CD4-positive, alpha-beta T cell treated with Interleukin-10 for 1 hour (primary cell): ENCODE measurements at places on chromosomes 16 and 17.
A peak's percentile ranks its signal among the peaks of the same experiment; 100 is the strongest.

DNA sequence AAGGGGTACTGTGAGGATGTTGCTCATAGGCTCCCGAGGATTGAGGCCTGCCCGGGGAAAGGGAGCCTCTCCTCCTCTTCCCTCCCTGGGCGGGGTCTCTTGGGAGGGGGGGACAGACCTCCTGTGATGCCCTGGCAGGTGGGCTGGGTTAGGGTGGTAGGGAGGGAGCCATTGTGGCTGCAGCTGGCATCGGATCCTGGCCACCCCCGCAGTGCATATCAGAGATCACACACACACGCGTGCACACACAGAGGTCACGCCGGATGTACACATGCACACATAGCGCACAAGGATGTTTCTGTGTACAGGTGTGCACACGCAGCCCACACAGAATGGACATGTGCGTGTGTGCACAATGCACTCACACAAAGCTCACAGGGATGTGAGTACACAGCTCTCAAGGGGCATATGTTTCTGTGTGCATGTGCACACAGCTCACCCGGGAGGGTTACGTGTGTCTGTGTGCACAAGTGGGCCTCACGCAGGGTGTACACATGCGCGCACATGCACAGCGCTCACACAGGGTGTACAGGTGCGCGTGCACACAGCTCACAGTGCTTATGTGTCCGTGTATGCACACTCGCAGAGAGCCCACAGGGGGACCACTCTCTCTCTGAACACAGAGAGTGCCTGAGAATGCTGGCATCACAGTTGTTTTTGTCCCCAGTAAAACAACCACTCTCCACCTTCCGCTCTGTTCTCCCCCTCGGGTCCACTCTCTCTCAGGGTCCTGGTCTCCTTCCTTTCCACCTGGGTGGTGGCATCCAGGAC, 2.4 kb downstream of the GJD3 start:
- no peak for DNase-seq

DNA sequence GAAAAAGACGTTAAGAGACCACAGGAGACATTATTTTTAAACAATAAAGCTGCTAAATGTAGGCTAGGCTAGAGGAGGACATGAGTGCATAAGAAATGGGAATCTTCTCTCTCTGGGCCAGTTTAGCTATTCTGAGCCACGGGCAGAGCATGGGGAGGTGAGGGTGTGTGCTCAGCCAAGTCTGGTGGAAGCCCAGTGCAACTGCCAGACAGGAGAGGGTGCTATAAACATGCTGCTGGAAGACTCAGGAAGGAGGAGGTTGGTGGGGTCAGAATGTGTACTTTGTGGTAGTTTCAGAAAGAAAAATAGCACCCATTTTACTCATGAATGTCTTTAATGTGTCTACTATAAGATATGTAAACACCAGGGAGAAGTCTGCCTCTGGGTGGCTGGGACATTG, 5.9 kb upstream of the SDK2 start:
- no peak for DNase-seq

DNA sequence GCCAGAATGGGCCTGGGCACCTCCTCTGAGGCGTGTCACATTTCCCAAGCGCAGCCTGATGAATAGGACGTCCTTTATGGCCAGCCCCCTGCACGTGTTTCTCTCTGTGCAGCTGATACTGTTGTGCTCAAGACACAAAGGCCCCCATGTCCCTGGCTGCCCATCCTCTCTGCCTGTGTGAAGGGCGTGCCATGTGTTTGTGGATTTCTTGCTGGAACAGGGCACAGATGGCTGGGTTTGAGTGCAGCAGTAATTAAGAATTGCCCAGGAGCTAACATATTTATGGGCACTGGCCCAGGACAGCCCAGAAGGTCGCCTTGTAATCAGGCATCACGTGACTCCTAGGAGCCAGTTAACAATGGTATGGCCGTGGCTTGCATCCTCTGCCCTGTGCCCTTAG, 181.1 kb downstream of the CCDC182 start:
- DNase-seq: no peak

GRCh38 chr16:88631384-88631783, 7.0 kb upstream of the IL17C start:
- DNase-seq: no peak

DNA sequence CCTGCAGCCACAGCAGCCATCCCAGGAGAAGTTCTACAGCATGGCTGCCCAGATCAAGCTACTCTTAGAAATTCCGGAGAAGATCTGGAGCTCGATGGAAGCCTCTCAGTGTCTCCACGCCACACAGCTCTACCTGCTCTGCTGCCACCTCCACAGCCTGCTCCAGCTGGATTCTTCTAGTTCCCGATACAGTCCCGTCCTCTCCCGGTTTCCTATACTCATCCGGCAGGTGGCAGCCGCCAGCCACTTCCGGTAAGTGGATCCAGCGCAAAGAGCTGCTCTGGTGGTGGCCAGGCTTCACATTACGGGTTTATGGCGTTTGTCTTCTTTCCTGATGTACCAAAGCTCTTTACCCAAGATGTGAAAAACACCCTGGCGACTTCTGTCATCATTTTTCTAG, 3.6 kb downstream of the COG1 start:
- no peak for DNase-seq

- no peak for DNase-seq
Measured at GRCh38 chr16:79409978-79410377, 190.6 kb downstream of the MAF start.

DNA sequence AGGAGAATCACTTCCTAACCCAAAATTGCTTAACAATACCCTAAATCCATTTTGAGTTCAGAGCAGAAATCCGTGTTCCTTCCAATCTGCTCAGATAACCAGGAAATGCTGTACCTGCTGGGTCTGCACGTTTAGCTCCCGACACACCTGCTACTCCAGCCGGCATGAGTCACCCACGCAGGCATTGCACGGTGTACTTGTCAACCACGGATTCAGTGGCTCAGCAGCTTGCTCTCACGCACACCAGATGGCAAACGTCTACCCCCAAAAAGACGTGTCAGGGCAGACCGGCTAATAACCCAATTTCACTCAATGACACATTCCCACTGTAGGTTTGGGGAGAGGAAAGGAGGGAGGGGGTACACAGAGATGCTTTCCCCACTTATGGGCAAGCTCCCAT, 468.1 kb downstream of the SOX9 start:
- peak; percentile 6 for DNase-seq

DNA sequence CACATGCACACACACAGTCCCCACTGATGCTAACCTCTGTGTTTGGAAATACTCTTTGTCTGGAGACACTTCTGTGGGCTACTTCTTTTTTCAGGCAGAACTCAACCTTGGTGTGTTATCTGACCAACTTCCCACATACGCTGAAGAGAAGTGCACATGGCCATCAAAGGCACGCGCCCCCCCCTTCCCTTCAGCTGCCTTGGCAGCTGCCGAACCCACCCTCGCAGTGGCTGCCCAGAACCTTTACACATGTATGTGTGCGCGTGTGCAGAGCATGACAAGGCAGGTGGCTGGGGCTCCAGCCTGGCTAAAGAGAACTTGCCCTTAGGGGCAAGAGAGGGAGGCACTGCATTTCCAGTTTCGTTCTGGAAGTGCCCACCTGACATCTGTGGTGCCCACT, 3.9 kb downstream of the RAPGEFL1 start:
- no peak for DNase-seq

DNA sequence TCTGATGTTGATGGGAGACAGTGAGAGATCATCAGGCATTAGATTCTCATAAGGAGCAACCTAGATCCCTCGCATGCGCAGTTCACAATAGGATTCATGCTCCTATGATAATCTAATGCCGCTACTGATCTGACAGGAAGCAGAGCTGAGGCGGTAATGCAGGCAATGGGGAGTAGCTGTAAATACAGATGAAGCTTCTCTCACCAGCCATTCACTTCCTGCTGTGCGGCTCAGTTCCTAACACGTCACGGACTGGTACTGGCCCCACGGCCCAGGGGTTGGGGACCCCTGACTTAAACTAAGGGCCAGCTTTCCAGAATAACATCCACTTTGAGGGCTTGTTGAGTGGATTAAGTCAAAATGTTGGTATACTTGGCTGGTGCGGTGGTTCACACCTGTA, 2.6 kb upstream of the TMEM219 start:
- DNase-seq: no peak

GRCh38 chr16:81070979-81071378, 6.1 kb downstream of the C16orf46 start:
- DNase-seq: no peak

- DNase-seq: no peak
Measured at GRCh38 chr17:32331243-32332040, 10.5 kb downstream of the C17orf75 start.

GRCh38 chr17:79586131-79586530, 24.7 kb downstream of the RBFOX3 start:
- no peak for DNase-seq

DNA sequence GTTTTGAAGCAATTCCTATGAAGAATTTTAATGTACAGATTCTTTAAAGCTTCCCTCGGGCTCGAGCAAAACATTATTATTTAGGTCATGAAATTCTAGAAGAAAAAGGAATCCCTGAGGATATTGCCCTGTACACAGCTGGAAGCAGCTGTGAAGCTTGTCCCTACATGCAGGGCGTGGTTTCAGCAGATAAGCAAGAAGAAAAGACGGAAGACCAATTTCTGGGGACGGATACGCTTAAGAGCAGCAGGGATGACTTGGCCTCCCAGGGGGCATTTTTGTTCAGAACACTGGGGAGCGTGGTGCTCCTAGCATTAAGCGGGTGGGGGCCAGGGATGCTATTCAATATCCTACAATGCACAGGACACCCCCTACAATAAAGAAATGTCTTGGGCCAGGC, 34.3 kb downstream of the LITAF start:
- DNase-seq: no peak

DNA sequence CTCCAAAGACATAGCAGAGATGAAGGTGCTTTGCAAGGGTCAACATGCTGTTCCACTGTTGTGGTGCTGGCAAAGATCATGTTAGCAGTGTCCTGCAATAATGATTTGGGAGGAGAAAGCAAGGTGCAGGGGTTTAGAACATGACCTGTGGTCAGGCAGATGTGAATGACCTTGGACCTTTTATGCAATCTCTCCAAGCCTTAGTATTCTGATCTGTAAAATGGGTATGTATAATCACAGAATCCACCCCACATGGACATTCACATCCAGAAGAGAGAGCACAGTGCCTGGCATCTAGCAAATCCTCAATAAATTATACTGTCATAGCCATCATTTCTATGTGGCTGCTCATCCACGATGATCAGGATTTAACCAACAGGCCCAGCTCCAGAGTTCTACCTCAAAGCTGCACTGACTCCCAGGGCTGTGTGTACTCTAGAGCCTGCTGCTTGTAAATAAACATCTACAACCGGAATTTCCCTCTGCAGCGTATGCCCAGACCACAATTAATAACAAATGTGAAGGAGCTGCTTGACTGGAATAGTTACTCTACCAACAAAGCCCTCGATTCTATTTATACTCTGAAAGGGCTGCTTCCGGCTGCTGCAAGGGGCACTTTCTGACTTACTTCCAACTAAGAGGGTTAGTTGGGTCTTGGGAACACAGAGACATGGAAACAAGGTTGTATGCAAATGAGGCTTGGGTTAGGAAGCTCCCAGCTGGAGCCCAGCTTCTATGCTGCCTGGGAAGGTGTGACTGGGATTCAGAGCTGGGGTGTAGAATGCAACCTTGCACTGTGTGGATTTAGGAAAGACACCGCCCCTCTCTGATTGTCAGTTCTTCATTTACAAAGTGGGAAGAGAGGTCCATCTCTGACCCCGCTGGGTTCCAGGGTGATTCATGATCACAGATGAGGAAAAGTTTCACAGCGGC, 265.2 kb downstream of the XYLT1 start:
- no peak for DNase-seq

- DNase-seq: no peak
Measured at GRCh38 chr16:74607310-74607961, 522 bp upstream of the GLG1 start.

DNA sequence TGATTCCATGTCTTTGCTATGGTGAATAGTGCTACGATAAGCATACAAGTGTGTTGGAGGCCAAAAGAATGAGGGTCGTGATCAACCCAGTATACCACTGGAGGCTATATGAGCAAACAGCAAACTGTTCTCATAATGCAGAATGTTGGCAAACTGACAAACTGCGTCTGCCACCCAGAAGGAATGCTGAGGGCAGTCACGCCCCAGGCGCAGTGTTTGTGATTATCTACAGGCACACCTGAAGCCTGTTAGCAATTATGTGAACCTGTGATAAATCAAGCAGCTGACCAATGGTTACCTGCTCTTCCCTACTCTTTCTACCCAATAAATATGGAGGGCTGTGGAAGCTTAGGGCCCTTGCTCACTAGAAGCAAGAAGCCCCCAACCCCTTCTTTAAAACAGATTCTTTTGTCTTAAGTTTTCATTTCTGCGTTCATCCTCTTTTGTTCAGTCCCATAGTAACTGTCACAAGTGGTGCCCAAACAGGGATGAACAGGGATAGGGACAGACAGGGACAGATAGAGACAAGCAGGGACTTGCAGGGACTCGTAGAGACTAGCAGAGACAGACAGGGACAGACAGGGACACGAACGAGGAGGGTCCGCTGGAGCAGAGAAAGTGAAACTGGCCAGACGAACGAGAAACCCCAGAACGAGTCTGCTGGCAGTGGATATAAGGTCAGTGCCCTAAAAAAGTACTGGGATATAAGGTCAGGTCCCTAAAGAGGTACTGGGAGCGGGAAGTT, 25.1 kb downstream of the CD300LG start:
- no peak for DNase-seq
